ENCODE measurements at places on chromosomes 16 and 17.

DNA sequence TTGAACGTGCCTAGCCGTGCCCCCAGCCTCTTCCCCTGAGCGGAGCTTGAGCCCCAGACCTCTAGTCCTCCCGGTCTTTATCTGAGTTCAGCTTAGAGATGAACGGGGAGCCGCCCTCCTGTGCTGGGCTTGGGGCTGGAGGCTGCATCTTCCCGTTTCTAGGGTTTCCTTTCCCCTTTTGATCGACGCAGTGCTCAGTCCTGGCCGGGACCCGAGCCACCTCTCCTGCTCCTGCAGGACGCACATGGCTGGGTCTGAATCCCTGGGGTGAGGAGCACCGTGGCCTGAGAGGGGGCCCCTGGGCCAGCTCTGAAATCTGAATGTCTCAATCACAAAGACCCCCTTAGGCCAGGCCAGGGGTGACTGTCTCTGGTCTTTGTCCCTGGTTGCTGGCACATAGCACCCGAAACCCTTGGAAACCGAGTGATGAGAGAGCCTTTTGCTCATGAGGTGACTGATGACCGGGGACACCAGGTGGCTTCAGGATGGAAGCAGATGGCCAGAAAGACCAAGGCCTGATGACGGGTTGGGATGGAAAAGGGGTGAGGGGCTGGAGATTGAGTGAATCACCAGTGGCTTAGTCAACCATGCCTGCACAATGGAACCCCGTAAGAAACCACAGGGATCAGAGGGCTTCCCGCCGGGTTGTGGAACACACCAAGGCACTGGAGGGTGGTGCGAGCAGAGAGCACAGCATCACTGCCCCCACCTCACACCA, 724 bp downstream of the GAA start:
- DNase-seq: peak; percentile 47

- DNase-seq: no peak
These were observed 65.8 kb upstream of the CIBAR2 start for GRCh38 chr16:85178006-85178591.

GRCh38 chr16:59044616-59045015, 310.5 kb upstream of the GOT2 start:
- DNase-seq: peak; percentile 7

DNA sequence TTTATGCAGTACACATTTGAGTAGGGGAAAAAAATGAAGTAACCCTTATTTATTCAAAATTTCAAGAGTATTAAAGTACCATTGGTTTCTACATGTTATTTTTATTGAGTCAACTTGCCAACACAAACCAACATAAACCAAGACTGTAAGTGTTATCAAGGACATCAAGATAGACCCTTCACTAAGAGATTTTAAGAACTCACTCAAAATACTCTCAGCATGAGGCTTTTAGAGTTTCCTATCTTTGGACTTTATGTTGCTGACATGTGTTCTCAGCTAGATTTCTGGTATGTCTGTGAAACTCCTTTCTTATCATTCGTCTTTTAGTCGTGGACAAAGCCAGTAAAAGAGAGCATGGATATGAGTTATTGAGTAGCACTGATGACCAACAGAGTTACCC, 212.6 kb upstream of the TBX2 start:
- no peak for DNase-seq

GRCh38 chr16:56279132-56279531, 87.8 kb downstream of the GNAO1 start:
- no peak for DNase-seq

DNA sequence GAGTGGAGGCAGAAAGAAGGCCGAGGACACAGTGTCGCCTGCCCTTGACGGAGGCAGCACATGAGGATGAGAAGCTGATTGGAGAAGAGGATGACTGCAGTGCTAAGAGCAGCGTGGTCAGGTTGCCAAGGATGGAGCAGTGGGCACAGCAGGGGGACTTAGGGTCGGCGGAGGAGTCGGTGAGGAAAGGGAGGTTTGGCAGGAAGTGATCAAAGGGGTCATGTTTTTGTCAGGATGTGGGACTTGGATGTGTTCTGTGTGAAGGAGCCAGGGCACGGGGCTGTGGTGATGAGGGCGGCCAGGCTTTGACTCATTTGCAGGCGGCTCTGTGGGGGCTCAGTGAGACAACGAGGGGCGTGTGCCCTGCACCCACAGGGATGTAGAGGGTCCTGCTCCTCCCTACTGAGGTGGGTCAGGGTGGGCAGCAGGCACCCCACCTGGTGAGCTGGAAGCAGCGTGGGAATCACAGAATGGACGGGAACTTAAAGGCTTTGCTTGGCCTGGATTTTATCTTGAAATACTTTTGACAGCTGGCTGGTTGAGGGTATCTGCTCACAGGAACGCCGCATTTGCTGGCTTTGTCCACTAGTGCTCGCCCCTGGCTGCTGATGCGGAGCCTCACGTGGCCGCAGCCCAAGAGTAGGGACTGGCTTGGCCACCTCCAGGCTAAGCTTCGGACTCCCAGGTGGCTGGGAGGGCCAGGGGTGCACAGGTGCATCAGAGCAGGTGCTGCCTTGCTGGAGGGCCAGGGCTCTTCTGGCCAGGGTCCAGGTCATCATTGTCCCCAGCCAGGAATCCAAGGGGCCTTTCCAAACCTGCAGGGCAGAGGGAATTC, 6.0 kb downstream of the MPG start:
- peak; percentile 55 for DNase-seq

DNA sequence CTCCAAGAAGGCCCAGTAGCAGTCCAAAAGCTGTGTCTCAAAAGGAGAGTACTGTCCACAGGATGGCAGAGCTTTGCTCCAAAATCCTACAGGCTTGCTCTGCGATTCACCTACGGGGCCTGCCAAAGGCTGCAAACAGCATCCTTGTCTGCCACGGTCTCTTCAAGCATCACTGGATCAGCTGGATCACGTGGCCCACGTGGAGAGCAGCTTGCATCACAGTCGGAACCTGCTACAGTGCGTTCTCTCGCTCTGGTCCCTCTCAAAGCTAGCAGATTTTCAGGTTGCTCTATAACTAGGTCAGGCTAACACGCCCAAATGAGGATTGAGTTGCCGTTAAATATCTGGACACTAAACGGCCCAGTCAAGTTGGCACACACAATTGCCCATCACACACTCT, 8.4 kb upstream of the TIMM22 start:
- no peak for DNase-seq

DNA sequence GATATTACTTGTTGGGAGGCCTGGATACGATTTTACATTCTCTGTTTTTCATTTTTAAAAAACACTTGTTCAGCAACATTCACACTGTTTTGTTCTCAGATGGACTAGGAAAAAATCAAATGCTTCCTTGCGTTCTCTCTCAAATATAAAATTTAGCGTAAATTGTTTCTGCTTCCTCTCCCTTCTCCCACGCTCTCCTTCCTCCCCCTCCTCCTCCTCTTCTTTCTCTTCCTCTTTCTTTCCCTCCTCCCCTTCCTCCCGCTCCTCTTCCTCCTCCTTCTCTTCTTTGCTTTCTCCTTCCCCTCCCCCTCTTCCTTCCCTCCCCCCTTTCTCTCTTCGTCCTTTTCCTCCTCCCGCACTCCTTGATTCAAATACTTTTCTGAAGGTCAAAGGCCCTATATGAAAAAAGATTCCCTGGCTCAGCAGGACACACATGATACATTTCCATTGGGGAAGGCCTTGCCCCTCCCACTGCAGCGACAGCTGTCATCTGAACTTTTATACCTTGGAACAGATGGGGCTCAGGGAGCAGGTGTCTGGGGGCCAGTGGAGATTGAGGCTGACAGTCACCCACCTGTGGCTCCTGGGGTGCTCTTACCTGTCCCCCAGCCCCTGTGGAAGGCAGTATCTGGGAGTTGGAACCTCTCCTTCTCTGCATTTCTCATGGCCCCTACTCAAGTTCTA, 99.4 kb upstream of the SDK2 start:
- no peak for DNase-seq

GRCh38 chr16:67931712-67932461, at the start of gene CTRL:
TSS of gene CTRL (minus strand) at chr16:67931862. CDS start at chr16:67931852, 10 bp downstream.
- DNase-seq: no peak

DNA sequence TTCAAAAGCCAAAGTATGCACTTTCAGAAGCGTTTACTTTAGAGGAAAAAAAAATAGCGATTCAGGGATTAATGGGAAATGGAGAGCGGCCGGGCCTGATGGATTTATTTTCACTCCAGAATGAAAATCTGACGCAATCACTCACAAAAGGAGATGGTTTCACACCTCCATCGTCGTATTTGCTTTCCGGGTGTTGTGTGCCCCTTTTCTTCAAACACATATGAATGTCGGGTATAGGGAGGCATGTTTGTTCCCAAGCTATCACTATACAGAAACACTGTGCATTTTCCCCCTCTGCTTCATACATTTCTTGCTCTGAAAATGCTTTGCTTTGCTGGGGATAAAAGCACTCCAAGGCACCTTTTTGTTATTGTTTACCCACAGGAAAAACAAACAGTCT, 562.2 kb upstream of the ZFHX3 start:
- no peak for DNase-seq
